ENCODE measurements at places on chromosomes 5 and 9. TPM values are rescaled to one million over a fixed set of nuclear protein-coding genes. Genes with fewer than 3 reads are reported as not detected.

DNA sequence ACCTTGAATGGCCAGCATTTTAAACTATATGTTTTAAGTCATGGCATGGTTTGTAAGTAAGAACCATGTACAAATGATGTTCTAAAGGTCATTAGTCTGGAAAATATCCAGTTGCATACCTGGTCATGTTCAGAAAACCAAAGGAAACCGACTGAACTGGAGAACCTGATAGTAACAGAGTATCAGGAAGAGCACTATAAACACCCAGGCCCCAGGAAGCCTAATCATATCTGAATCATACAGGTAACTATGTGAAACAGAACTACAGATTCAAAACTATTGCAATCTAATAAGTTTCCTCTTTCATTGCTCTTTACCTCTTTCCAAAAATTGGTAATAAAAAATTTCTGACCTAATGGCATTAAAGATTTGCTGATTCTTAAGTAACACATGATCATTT is 500.3 kb downstream of the ARHGEF28 start:
- no peak overlapping the region for H3K4me3 ChIP-seq
- H3K27ac ChIP-seq: no peak overlapping the region
- H3K27me3 ChIP-seq: no peaks in the 10 kb centered on the region
- no peaks in the 10 kb centered on the region for H3K36me3 ChIP-seq

GRCh38 chr5:118791926-118792734 is 196.2 kb downstream of the DTWD2 start:
- H3K36me3 ChIP-seq: no peaks in the 10 kb centered on the region
- H3K27me3 ChIP-seq: no peaks in the 10 kb centered on the region
- H3K4me1 ChIP-seq: no peaks in the 10 kb centered on the region
- no peak overlapping the region for H3K27ac ChIP-seq
- H3K4me3 ChIP-seq: no peak overlapping the region

DNA sequence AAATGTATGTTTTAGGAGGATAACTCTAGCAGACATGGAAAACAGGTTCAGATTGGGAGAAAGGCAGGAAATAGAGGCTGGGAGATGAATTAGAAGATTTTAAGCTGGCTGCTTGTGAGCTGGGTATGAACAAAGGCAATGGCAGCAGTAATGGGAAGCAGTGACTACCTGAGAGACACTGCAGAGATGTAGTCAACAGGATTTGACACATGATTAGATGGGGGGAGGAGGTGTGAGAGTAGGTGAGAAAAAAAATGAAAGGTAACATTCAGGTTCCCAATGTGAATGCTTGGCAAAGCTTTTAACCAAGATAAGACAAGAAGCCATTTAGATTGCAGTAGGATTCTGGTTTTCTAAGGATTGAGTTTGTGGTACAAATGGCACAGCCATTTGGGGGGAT is 22.8 kb upstream of the IFNE start:
- H3K27ac ChIP-seq: no peak overlapping the region
- H3K4me1 ChIP-seq: no peaks in the 10 kb centered on the region
- H3K4me3 ChIP-seq: no peak overlapping the region
- no peaks in the 10 kb centered on the region for H3K27me3 ChIP-seq
- no peak for DNase-seq
- H3K36me3 ChIP-seq: no peaks in the 10 kb centered on the region

GRCh38 chr5:38527475-38527874 is 29.0 kb downstream of the LIFR start:
- H3K27me3 ChIP-seq: no peaks in the 10 kb centered on the region
- H3K36me3 ChIP-seq: no peaks in the 10 kb centered on the region
- H3K4me1 ChIP-seq: peaks cover 3% of the 10 kb centered on the region
- no peak for DNase-seq

DNA sequence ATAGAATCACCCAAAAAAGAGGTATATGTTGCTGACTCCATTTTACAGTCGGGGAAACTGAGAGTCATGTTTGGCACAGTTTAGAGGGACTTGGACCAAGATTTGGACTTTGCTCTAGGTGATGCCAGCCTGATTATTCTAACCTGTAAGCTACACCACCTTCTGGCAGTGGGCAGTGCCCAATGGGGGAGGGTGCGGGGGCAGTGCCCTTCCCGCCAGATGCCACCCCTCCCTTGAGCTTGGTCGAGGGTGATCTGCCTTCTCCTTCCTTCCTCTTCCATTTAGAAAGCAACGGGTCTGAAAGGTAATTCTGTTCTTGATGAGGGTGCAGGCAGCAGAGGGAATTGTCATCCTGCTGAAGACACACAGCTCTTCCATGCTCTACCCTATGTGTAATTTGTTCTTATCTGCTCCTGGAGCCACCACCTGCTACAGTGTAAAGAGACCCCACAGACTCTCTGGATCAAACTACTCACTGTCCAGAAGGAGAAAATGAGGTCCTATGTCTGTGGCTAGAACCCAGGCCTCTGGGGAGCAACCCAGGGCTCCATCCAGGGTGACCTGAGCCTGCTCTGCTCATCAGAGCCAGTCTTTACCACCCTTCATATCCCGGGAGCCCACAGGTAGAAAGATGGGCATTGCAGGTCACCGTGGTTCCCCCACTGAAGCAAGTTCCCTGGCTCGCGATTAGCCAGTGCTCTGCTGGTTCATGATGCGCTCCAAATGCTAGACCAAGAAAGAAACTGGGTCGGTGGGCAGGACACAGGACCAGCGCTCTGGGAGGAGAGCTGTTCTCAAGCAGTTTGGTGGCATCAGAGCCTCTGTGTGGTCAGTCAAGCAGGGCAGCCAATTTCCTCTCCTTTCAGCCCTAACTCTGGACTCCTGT is 156.2 kb downstream of the RGS3 start:
- no peak overlapping the region for H3K4me3 ChIP-seq
- no peak overlapping the region for H3K27ac ChIP-seq
- DNase-seq: no peak
- H3K4me1 ChIP-seq: no peaks in the 10 kb centered on the region

DNA sequence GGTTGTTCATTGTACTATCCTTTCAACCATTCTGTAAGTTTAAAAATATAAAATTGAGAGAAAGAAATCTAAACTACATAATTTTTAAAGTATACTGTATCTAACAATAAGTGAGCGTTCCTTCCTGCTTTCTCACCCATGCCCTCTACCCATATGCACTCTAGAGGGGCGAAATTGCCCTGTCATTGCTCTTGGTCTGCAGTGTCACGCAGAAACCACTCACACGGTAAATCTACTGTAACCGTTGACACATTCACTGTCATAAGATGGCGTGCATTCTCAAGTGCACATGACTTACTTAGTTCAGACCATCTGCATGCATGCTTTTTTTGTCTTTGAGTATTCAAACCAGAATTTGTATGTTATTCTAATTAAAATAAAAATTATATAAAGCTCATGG is 55.7 kb upstream of the NIPBL start:
- H3K4me1 ChIP-seq: no peaks in the 10 kb centered on the region
- no peak overlapping the region for H3K27ac ChIP-seq
- H3K4me3 ChIP-seq: no peak overlapping the region
- no peaks in the 10 kb centered on the region for H3K27me3 ChIP-seq
- no peaks in the 10 kb centered on the region for H3K36me3 ChIP-seq
- DNase-seq: no peak

DNA sequence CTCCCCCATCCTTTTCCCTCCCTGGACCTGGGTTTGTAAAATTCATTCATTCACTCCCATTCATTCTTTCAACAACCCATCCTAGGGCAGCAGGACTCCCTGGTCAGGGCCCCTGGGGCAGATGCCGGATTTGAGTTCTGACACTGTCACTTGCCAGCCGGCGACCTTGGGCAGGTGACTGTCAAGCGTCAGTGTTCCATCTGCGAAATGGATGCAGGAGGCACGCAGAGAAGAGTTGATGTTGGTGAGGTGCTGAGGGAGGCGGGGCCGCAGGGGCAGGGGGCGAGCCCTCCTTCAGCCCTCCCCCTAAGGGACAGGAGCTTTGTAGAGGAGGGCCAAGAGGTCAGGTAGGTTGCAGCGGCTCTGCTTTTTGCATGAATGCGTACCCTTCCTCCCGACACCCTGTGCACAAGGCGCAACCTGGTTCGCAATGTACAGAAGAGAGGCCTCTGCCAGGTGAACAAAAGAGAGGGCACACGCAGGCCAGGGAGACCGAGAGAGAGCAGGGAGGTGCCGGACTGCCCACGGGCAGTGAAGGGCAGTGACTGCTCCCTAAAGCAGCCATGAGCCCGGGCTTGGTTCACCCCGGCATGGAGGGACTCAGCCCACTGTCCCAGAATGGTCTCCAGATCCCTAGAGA is 128.1 kb downstream of the BARX1 start:
- H3K27ac ChIP-seq: no peak overlapping the region
- peaks cover 2% of the 10 kb centered on the region for H3K4me1 ChIP-seq
- DNase-seq: no peak

- no peak overlapping the region for H3K4me3 ChIP-seq
- no peak overlapping the region for H3K27ac ChIP-seq
- H3K4me1 ChIP-seq: no peaks in the 10 kb centered on the region
- no peaks in the 10 kb centered on the region for H3K36me3 ChIP-seq
Observed at GRCh38 chr9:105051897-105052296, 123.9 kb upstream of the ABCA1 start.

DNA sequence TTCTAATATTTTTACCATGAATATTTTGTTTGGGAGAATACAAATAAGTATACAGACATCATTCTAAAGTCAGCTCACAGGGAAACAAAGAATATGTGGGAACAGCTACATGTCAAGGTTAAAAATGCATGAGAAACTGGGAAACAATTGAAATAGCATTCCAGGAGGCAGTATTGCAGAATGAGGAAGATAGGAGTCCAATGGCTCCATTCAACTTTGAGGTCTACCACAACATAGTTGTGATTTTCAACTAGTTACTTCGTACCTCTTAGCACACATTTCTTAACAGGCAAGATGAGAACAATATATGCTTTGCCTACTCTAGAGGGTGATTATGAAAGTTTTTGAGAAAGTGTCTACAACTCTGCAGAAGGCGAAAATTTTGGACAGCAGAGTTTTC is 35.2 kb upstream of the CAST start:
- DNase-seq: no peak

- no peak overlapping the region for H3K4me3 ChIP-seq
- H3K36me3 ChIP-seq: no peaks in the 10 kb centered on the region
- H3K27ac ChIP-seq: no peak overlapping the region
- no peak for DNase-seq
- no peaks in the 10 kb centered on the region for H3K27me3 ChIP-seq
Observed at GRCh38 chr9:89536145-89536574, 38.2 kb upstream of the SEMA4D start.

- H3K4me1 ChIP-seq: peaks cover 12% of the 10 kb centered on the region
- no peak for DNase-seq
- peaks cover 78% of the 10 kb centered on the region for H3K27me3 ChIP-seq
Observed at GRCh38 chr5:3596261-3596825, 711 bp downstream of the IRX1 start.

DNA sequence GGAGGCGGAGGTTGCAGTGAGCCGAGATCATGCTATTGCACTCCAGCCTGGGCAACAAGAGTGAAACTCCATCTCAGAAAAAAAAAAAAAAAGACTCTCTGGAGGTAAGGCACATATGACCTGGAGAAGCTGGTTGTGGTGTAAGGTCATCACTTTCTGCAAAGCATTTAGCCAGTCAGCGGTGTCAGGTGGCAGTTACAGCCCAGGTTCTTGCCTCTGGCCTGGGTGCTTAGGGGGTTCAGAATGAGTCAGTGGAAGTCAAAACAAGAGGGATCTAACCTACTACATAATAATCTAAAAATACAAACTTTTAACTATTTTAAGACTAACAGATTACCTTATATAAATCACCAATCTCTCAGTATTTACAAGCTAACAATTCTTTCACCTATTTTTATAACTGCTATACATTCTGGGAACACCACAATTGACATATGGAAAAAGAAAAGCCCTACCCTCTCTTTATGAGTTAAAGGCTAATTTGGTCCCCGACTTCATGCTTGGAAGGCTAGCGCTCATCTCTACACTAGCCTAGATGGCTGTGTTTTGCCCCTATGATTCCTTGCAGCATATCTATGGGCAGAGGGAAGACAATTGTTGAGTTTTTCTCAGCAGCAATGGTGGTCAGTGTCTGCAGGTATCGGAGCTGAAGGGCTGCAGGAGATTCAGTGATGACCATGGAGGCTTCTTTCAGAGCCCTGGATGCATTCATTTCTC is 29.2 kb downstream of the STOM start:
- no peaks in the 10 kb centered on the region for H3K36me3 ChIP-seq
- no peak for DNase-seq
- peaks cover 4% of the 10 kb centered on the region for H3K4me1 ChIP-seq
- no peaks in the 10 kb centered on the region for H3K27me3 ChIP-seq

DNA sequence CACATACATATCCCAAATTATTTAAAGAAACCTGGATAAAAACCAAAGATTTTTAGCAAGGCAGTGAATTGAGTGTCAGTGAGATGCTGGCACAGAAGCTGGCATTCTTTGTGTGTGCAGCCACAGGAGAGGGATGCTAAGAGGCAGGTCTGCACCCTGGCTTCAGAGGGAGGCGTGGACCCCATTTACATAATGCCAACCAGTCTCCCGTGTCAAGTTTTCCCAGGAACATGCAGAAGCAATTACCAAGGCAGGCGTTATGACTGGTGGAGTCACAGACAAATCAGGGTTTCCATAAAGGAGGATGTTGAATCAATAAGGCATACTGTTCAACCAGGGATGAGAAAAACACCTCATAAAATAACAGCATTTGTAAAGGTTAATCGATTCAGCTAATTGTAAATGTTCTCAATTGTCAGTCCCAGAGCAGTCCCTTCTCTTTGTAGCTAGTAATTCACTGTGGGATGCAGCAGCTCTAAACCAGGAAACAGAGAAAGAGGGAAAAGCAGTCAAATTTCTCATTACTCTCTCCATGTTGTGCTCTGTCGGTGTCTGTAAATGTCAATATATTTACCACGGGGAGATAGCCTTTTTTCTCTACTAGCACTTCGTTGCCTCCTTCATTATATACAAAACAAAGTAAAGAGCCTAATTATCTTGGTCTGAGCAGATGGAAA is 452.4 kb upstream of the GRAMD2B start:
- no peak overlapping the region for H3K4me3 ChIP-seq
- no peaks in the 10 kb centered on the region for H3K4me1 ChIP-seq
- no peaks in the 10 kb centered on the region for H3K36me3 ChIP-seq
- no peak overlapping the region for H3K27ac ChIP-seq
- H3K27me3 ChIP-seq: no peaks in the 10 kb centered on the region
- no peak for DNase-seq

SPINK6 gene
- total RNA-seq: not detected

PCDHGA11 gene
- total RNA-seq: 3.4 TPM

GRCh38 chr9:136807281-136808074 is at the start of gene RABL6:
Gene RABL6 (plus strand): TSS chr9:136807948. CDS start chr9:136808197, 249 bp downstream.
- no peaks in the 10 kb centered on the region for H3K27me3 ChIP-seq
- H3K4me3 ChIP-seq: peak within 1 kb of the TSS; percentile 95
- no peaks in the 10 kb centered on the region for H3K36me3 ChIP-seq
- peak; percentile 66 for DNase-seq

- no peaks in the 10 kb centered on the region for H3K27me3 ChIP-seq
- no peaks in the 10 kb centered on the region for H3K36me3 ChIP-seq
- H3K27ac ChIP-seq: no peak overlapping the region
- DNase-seq: no peak
Observed at GRCh38 chr9:37746448-37747270, 6.9 kb upstream of the TRMT10B start.

- no peaks in the 10 kb centered on the region for H3K36me3 ChIP-seq
- H3K4me3 ChIP-seq: no peak overlapping the region
- no peaks in the 10 kb centered on the region for H3K4me1 ChIP-seq
- no peaks in the 10 kb centered on the region for H3K27me3 ChIP-seq
- no peak for DNase-seq
- peak overlapping the region; percentile 19 for H3K27ac ChIP-seq
Observed at GRCh38 chr9:134659688-134660131, 18.1 kb downstream of the COL5A1 start.

All from prostate gland (tissue), 2 donors.